Upper lobe of right lung (tissue), 1 donor: ENCODE measurements at places on chromosomes 12 and 14. TPM values are rescaled to one million over a fixed set of nuclear protein-coding genes. Genes with fewer than 3 reads are reported as not detected.

Gene PLEKHG7
- not detected for total RNA-seq

Gene FAM222A
- total RNA-seq, result 6.2 TPM

Gene KRT73
- total RNA-seq, result 0.52 TPM

Gene FAM90A1
- total RNA-seq, result 0.43 TPM

Gene RPL10L
- total RNA-seq, result not detected

DNA sequence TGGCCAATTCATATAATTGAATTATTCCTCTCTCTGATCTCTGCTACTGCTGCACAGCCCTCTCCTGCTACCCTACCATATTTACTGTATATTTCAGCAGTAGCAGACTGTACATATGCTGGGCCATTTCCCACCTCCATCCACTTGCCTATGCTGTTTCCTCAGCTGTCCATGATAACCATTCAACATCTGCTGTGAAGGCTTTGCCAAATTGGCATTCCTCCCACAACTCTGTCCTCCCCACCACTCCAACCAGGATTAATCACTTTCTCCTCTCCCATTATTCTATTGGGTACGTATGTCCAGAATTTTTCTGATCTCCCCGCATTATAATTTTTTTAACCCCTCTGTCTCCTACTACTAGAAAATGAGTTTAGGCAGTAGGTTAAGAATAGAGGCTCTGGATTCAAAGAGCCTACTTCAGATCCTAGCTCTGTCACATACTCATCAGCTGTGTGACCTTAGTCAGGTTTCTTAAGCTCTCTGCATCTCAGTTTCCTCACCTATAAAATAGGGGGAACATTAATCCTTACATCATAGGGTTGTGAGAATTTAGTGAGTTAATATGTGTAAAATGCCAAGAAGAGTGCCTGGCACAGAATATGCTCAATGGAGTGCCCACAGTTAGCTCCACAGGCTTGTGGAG lies 123.3 kb downstream of the KICS2 start:
- H3K27ac ChIP-seq, result no peak overlapping the region
- no peaks in the 10 kb centered on the region for H3K4me1 ChIP-seq
- no peak for DNase-seq

GRCh38 chr14:90398841-90399540 lies 2.2 kb downstream of the CALM1 start:
- H3K36me3 ChIP-seq, result peaks cover 42% of the 10 kb centered on the region
- DNase-seq, result no peak
- H3K4me1 ChIP-seq, result peaks cover 42% of the 10 kb centered on the region
- H3K27ac ChIP-seq, result peak overlapping the region; percentile 89
- H3K27me3 ChIP-seq, result no peaks in the 10 kb centered on the region
- peak overlapping the region; percentile 99 for H3K4me3 ChIP-seq

- H3K4me1 ChIP-seq, result no peaks in the 10 kb centered on the region
- no peak overlapping the region for H3K27ac ChIP-seq
- no peak overlapping the region for H3K4me3 ChIP-seq
- no peak for DNase-seq
- H3K36me3 ChIP-seq, result no peaks in the 10 kb centered on the region
- no peaks in the 10 kb centered on the region for H3K27me3 ChIP-seq
Measured at GRCh38 chr12:114272605-114273004, 133.3 kb downstream of the TBX5 start.

DNA sequence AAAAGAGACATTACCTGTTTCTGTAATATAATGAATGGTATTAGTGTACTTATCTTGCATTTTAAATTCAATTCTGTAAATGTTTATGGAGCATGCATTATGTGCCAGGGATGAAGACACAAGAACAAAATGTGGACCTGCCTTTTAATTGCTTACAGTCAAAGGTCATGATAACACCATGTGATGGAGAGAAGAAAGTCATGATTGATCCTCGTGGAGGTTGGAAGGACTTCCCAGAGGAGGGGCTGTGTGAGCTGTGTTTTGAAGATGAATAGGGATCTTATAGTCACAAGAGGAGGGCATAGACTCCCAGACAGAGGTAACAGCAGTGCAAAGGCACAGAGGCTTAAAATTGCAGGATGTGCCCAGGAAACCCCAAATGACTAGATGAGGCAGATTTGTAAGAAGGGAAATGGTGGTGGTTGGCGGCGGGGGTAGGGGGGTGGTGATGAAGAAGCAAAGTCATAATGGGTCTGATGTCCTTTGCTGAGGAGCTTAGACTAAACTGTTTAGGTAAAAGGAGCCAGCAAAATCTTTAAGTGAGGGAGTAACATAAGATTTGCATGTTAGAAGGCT lies 151.5 kb downstream of the PRKCH start:
- no peaks in the 10 kb centered on the region for H3K27me3 ChIP-seq
- H3K36me3 ChIP-seq, result no peaks in the 10 kb centered on the region
- peak overlapping the region; percentile 67 for H3K27ac ChIP-seq
- no peak overlapping the region for H3K4me3 ChIP-seq
- H3K4me1 ChIP-seq, result peaks cover 83% of the 10 kb centered on the region
- no peak for DNase-seq
